ENCODE measurements at places on chromosomes 4 and X. TPM values are rescaled to one million over a fixed set of nuclear protein-coding genes. Genes with fewer than 3 reads are reported as not detected.

Gene FAAH2
- polyA plus RNA-seq: 15.2 TPM

DNA sequence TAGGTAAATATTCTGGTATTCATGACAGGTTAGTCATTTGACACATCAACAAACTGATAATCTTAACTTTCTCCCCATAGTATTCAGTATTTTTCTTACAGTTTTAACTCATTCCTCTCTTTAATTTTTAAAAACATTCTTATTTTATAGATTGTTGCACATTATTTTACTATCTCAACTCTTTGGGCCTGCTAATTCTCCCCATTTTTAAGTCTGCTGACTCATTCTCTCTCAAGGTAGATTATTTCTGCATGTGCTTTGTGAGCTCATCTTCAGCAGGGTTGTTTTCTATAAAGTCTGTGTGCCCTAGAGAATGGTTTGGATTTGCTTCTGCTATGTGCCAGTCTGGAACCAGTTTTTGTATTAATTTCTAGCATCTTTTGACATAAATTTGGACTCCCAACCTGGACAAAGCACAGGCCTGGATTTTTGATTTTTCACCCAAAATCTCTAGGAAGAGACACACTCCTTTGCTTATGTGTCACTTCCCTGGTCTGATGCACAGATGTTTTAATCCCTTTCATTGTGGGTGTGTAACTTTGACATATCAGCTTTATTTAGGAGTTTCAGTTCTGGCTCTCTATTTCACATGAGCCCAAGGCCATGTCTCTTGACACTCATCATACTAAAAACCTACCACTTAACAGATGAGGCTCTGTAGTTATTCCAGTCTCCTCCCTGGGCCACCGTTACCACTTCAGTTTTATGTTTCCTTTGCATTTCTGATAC is 194.3 kb upstream of the PGRMC2 start:
- DNase-seq: no peak

Gene GAGE12J
- not detected for polyA plus RNA-seq

Gene RTL9
- 0.22 TPM for polyA plus RNA-seq

Gene ASB5
- polyA plus RNA-seq: 0.18 TPM

- DNase-seq: no peak
Measured at GRCh38 chr4:178415925-178416324, 973.7 kb upstream of the AGA start.

Gene CXorf49B
- not detected for polyA plus RNA-seq

- peak; percentile 82 for DNase-seq
Measured at GRCh38 chr4:4859325-4859798, at the start of gene MSX1. Gene MSX1 (plus strand): TSS chr4:4859665. CDS start chr4:4859900, 235 bp downstream.

DNA sequence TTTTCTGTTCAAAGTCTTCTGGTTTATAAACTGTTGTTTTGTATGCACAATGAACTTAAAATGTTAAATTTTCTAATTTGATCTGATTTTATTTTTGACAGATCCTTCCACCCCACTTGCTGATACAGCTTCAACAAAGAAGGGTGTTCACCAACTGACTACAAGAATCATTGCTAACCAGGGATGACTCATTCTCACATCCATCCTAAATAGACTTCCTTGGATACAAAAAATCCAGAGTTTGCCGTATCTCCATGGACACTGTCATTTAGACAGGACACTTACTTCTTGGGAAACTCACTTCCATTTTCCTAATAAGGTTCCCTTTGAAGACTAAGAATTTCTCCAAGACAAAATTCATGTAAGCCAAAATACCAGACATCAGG is 111.6 kb upstream of the NWD2 start:
- no peak for DNase-seq

Gene IL3RA
- polyA plus RNA-seq: 17.6 TPM

DNA sequence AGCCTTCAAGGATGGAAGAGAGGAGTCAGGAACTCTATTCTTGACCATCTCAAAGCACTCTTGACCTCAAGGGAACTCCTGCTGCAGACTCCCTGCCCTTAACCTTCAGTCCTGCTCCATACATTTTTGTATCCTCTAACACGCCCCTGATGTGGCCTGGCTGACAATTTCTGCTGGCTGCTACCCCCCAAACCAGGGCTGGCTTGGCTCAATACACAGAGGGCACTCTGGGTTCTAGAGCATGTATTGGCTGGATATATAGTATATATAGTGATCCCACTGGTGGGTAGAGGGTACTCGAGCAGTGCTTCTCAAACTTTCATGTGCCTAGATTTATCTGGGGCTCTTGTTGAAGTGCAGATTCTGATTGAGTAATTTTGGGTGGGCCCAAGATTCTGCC is 101.9 kb downstream of the SMIM20 start:
- DNase-seq: no peak

Gene ZNF718
- polyA plus RNA-seq: 18.3 TPM

GRCh38 chr4:114025176-114025777 is 45.8 kb upstream of the ARSJ start:
- no peak for DNase-seq

- DNase-seq: no peak
Measured at GRCh38 chr4:122329876-122330565, 48.8 kb upstream of the ADAD1 start.

Gene GYG2
- 17.7 TPM for polyA plus RNA-seq

Gene HS3ST1
- 0.68 TPM for polyA plus RNA-seq

DNA sequence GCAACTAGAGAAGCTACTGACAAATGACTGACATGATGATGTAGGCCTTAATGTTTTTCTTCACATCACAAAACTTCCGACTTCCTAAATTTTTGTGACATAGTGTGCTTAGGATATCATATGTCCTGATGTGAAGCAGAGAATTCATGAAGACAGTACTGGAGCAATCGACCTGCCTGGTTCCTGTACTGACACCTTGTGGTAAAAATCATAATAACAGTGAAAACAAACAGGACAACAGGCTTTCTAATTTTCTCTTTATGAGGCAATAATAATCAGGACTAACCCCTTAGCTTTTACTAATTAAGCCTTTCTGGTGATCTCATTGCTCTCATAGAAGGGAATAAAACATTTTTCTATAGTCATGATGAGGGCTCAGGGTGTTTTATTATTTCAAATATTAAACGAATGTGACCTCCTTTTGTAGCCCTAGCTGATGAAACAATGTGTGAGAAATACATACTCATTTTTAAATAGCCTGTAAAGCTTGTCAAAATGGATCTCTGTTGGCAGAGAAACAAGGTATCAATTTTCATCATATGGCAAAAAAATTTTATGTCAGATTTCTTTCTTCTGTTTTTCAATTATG is 158.4 kb downstream of the TENT5D start:
- DNase-seq: peak; percentile 17

Data from left kidney (tissue), 8 donors.